ENCODE measurements at places on chromosomes 4 and X.

GRCh38 chrX:32448320-32448719, 763.0 kb downstream of the DMD start:
- no peak for DNase-seq

DNA sequence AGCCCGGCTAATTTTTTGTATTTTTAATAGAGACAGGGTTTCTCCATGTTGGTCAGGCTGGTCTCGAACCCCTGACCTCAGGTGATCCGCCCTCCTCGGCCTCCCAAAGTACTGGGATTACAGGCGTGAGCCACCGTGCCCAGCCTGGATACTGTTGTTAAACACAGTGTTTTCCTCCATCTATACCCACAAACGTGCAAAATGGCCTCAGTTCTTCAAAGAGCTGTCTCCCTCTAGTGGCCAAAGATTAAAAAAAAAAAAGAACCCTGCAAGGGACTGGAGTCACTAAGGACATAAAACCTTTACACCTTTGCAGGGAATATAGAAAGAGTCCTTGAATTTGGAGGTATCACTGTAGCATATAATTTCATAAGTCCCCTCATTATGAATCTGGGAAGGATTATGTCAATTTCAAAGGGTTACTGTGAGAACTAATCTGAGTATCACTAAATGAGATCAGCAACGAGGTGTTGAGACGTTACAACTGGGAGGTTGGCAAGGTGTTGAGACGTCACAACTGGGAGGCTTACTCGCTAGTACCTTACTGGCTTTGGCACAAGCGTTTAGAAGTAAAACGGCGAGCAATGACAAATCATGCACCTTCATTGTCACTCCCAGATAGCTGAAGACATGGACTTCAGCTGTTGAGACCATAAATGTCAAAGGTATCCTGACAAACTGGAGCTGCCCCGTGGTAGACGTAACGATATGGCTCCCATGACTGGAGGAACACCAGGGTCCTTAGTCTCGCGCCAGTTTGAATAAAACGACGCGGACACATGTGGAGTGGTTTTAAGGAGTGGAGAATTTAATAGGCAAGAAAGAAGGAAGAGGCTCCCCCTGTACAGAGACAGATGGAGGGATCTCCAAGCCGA, 33.4 kb upstream of the ENPP6 start:
- peak; percentile 28 for DNase-seq

DNA sequence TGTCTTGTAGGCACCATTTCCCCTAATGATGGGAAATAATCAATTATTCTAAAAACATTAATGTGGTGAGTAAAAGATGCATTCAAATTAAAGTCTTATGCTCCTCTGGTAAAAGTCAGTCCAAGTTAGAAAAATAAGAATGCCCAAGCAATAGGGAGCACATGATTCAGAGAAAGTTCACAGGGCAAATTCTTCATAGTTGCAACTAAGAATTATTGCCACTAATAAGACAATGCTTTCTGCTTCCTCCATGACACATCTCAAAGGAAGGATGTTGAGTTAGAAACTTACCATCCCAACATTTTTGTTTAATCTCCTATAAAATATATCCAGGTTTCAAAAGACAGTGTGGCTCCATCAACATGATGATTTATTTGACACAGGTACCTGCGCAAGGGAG, 26.3 kb downstream of the PHOX2B start:
- DNase-seq = no peak

DNA sequence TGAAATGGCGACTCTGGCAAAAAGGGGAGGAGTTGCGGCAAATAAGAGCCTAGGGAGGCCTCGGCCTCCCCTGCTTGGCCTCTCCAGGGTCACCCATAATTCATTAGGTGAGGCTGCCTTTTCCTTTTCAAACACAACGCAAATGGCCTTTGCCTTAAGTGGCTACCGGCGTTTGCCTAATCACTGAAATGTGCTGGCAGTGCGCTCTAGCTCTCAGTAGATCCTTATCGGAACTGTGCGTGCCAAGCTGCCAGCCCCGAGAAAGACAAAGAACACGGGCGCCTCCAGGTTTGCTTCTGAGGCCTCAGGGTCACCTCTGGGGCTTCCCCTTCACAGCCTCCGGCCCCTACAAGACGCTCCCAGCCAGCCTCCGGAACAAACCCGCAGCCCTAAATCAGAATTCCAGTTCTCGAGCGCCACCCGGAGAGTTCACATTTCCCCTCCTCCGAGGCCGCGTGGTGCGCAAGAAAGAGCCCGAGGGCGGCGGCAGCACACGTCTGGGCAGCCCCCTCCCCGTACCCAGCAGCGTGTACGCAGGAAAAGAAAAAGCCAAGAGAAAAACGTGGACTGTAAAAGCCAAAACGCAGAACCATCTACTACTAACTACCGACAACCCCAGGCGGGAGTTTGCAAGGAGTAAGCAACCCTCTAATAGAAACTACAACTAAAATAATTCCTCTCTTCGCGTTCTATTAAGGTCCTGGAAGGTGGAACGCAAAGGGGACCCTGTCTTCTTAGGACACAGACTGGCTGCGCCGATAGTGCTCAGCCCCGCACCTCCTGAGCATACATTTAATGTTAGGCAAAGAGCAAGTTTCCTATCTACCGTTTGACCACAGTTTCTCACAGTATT, 76.5 kb upstream of the BCOR start:
- no peak for DNase-seq

- DNase-seq = no peak
Observed at GRCh38 chr4:60259781-60260180, 940.3 kb upstream of the ADGRL3 start.

- DNase-seq = no peak
Observed at GRCh38 chr4:147788791-147789190, 56.9 kb downstream of the ARHGAP10 start.

GRCh38 chr4:40261231-40262076, 64.6 kb downstream of the RHOH start:
- DNase-seq = no peak

- DNase-seq = no peak
Observed at GRCh38 chrX:138986235-138986634, 274.7 kb upstream of the FGF13 start.

GRCh38 chr4:6467600-6467999, 4.8 kb downstream of the PPP2R2C start:
- no peak for DNase-seq

- DNase-seq = no peak
Observed at GRCh38 chr4:112939901-112940300, 109.6 kb upstream of the ANK2 start.

DNA sequence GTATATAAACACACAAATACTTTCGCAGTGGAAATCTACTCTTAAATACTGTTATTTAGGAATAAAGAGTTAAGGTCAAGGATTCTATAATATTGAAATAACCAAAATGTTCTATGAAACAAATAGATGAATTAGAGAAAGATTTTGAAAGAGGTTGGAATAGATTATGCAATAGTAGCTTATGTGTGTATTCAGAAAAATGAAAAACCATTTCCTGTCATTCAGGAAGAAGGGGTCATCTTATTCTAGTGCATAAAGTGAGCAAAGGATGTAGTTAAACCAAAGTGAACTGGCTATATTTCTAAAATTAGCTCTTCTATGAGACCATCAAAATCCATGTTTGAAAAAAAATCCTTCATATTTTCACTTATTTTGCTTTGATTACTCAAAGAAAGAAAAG, 30.0 kb upstream of the MYOZ2 start:
- DNase-seq = no peak

DNA sequence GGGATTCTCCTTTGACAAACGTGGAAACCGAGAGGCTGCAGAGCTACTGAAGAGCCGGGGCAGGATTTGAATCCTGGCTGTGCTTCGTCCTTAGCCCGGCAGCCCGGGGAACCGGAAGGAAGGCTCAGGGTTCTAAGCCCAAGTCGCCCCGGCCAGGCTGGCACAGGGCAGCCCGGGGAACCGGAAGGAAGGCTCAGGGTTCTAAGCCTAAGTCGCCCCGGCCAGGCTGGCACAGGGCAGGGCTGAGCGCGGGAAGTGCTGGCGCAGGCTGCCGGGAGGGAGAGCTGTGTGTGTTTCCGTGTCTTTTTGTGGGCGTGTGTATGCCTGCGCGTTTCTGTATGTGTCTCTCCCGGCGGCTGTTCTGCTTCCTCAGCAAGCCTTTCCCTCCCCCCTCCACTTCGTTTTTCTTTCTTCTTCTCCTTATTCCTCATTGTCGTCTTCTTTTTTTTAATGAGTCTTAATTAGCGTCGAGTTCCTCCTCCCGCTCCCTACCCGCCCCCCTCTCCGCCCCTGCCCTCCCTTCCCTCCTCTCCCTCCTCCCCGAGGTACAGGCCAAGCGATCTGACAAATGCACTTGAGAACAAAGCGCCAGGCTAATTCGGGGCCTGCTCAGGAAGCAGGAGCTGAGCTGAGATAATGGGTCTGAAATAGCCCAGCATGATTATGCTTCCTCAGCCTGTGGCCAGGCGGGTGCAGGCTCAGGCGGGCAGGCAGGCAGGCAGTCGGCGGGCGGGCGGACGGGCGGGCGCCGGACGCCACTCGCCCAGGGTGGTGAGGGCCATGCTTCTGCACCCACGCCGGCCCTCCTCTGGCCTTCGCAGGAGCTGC, 65.9 kb downstream of the EFNB1 start:
- peak; percentile 14 for DNase-seq

DNA sequence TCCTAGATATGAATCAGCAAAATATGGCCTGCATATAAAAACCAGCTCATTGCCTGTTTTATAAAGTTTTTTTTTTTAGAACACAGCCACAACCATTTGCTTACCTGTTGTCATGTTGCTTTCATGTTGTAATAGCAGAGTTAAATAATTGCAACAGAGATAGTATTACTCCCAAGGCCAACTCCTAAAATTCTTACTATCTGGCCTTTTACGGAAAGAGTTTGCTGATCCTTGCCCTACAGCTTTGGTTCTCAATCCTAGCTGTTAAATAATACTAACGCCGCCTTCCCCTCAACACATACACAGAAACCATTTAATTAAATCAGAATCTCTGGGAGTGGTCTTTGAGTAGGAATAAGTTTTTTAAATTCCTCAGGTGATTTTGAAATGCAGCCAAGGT, 231.3 kb upstream of the TET2 start:
- no peak for DNase-seq

- DNase-seq = no peak
Observed at GRCh38 chrX:152989292-152989658, 4.6 kb downstream of the PNMA5 start.

- no peak for DNase-seq
Observed at GRCh38 chr4:6983544-6984142, 59.5 kb upstream of the TADA2B start.

- DNase-seq = no peak
Observed at GRCh38 chr4:13921805-13922204, 294.3 kb upstream of the BOD1L1 start.

- DNase-seq = peak; percentile 55
Observed at GRCh38 chr4:73707918-73708577, 32.3 kb upstream of the CXCL8 start.

DNA sequence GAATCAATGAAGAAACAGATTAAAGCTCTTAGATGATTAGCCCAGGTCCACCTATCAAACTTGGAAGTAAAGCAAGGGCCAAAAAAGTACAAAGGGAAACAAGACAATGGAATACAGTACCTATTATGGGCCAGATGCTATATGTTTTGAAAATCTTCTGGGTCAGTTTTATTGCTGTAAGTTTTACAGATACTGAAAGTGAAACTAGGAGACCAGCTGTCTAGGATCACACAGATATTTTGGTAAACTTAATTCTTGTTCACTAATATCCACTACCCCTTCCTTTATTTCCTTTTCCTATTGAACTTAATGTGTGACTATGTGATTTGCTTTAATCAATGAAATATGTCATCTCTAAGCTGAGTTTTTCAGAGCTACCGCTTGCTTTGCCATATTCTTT, 505.4 kb upstream of the PITX2 start:
- DNase-seq = no peak

DNA sequence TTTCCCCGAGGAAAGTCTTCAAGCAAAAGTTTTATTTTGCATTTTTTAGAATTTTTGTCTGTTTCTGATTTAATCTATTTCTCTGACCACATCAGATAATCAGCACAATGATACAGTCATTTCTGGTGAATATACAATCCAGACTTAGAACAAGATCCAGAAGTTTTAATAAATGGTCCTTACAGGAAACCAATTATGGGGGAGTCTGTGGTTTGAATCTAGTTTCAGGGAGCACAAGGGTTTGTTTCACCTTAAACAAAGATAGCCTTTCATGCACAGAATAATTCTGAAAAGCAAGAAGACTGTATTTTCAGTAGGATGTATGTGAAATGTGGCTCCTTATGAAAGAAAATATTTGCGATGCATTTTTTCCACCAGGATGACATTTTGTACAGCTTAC, 158.5 kb upstream of the ARSJ start:
- DNase-seq = no peak

- DNase-seq = no peak
Observed at GRCh38 chr4:122873146-122873545, 46.5 kb downstream of the FGF2 start.

DNA sequence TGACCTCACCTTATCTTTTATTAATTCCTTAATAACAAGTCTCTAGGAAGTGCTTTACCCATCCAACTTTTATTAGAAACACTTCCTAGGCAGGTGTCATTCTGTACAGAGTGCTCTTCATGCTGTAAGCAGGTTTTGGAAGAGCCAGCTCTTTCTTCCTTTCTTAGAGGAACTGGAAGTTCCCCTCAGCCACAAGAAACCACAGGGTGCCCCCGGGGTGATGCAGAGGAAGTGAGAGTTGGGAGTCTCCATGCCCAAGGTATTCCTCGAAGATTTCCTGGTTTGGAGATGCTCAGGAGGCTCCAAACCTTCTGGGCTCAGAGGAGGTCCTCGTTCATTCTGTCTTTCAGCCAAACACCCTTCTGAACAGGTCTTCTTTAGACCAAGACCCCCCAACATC, 83.8 kb downstream of the EGF start:
- no peak for DNase-seq

- DNase-seq = no peak
Observed at GRCh38 chrX:12686331-12686730, 104.9 kb upstream of the PRPS2 start.

DNA sequence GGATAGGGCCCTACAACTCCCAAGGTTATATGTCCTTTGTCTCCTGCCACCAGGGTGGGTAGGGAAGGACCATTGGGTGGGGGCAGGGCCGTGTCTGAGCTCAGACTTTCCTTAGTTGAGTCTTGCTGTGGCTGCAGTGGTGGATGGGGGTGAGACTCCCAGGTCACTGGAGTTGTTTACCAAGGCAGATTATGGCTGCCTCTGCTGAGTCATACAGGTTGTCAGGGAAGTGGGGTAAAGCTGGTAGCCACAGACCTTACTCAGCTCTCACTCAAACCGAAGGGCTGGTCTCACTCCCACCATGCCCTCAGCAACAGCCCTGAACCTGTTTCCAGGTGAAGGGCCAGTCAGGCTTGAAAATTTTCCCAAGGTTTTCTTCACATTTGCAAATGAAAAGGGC, 58.8 kb upstream of the FAAH2 start:
- no peak for DNase-seq
